ENCODE measurements at places on chromosomes 11 and 22.

- no peak for DNase-seq
Observed at GRCh38 chr11:20278727-20279126, 84.8 kb upstream of the HTATIP2 start.

GRCh38 chr11:95100856-95101507 lies 11.3 kb downstream of the ENDOD1 start:
- no peak for DNase-seq

DNA sequence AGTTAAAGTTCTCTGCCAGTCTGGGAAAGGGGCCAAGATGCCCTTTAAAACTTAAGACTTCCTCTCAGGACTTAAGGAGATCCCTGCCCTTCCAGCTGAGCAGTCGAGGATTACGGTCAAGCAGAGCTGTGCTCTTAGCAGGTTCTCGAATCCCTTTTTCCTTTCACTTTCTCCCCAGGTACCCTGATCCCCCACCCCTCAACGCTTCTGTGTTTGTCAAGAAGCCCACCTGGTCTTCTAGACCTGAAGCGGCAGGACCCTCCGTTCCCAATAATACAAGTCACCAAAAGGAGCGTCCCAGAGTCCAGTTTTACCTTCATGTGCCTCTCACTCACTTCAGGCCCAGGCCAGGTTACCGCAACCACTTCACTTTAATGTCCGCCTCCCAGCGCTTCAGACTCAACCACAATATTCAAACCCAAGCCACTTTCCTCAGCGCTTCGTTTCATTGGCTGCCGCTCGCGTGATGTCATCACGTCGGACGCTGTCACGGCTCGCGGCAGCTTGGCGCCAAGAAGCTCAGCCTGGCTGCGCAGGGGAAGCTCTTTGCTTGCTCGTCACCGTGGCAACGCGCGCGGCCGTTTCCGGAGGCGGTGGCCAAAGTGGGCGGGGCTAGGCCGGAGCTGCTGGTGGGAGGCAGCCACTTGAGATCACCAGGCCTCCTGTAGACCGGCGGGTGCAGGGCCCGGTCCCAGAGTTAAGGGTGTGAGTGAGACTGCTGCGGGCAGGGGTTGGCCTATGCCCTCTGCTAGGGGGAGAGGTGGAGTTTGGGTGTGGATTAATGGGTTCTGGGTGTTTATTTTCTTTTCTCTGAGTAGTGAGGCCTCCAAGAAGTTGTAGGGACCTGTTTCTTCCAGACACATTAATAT lies at the start of the genes KIF18A and METTL15:
Gene KIF18A (minus strand): TSS at position 407 of the 869 bp plus-strand sequence. CDS start 10,209 bp downstream, outside the sequence.
Gene METTL15 (plus strand): TSS at position 639 of the 869 bp plus-strand sequence. CDS start 4,947 bp downstream, outside the sequence.
- DNase-seq = peak; percentile 100

DNA sequence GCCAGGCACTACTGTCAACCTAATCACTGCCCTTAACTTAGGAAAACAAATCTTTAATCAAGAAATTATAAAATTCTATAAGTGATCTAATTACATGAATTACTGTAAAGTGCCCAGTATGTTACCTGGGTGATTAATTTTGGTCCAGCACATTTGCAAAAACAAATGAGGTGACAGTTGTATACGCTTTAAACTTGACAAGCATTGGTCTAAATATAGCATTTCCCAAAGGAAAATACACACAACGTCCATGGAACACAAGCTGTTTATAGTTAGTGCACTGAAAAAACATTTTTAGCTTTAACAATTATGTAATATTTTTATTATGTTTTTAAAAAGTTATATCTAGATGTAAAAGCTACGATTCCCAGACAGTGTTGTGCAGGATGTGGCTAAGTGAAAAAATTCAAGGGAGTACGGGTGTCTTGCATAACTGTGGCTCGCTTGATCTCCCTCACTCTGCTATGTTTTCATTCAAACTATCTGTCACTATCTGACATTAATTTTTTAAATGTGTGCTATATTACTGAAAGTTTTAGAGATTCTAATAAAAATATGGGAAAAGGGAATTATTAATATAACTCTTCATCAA lies 38.8 kb downstream of the PGR start:
- no peak for DNase-seq

- no peak for DNase-seq
Observed at GRCh38 chr11:106070606-106071005, 6.5 kb downstream of the KBTBD3 start.

- no peak for DNase-seq
Observed at GRCh38 chr11:17561526-17561925, 14.5 kb downstream of the OTOG start.

DNA sequence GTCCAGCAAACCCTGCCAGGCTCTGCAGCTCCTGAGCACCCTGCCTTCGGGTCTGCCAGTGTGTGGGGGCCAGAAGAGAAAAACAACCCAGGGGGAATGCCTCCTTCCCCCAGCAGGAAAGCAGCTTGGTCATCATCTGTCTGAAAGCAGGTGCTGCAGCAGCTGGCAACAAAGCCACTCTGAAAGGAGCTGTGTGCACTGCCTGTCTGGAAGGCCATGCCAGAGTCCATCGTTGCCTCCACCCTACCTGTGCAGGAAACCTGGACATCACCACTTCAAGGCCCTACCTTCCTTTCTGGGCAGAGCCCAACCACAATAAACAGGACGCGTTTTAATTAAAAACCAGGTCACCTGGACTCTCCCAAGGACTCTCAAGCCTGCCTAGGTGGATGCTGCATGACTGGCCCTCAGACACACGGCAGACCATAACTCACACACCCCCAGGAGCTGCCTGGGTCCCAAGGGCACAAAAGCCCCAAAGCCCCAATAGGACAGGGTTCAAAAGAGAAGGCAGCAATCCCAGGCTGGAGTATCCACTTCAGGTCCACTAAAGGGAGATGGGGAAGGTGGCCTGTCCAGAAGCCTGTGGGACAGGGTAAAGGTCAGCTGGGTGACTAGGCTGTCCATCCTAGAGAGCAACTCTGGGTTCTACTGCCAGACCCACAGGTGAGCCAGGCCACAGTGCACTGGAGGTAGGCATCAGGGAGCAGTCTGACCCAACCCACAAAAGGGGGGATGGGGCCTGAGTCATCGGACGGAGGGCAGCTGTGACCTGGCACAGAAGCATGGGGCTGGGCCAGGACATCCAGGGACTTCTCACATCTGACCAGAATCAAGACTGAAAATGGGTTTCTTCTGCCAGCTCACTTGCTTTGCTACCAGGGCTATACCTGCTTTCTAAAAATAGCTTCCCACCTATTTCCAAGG lies 6.1 kb downstream of the GNB1L start:
- no peak for DNase-seq

DNA sequence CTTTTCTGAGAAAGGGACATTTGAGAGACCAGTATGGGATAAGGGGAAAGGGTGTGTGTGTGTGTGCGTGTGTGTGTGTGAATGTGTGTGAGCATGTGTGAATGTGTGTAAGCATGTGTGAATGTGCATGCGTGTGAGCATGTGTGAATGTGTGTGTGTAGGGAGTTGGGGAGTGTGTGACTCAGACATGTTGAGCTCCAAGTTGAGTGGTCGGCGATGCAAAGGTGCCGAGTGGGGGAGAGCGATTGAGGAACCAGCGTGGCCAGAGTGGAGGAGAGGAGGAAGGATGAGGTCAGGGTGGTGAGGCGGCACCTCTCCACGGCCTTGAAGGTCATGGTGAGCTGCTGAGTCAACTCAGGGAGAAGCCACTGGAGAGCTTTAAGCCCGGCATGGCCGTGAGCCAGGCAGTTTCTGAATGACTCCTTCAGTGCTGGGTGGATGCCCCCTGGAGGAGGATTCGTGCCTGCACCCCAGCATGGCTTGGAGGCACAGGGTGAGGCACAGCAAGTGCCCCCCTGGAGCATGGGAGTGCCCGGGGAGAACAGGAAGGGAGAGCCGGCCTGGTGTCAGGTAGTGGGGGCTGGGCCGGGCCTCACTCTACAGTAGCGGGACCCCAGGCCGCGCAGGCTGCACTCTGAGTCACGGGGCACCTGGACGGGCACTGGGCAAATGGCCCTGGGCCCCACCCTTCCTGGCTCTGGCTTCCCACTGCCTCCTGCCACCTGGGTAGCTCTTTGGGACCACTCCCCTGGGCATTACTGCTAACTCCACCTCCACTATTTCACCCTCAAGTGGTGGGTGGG lies 8.2 kb upstream of the CCDC88B start:
- peak; percentile 81 for DNase-seq

GRCh38 chr11:47270331-47271271 lies 668 bp downstream of the MADD start:
- peak; percentile 55 for DNase-seq

DNA sequence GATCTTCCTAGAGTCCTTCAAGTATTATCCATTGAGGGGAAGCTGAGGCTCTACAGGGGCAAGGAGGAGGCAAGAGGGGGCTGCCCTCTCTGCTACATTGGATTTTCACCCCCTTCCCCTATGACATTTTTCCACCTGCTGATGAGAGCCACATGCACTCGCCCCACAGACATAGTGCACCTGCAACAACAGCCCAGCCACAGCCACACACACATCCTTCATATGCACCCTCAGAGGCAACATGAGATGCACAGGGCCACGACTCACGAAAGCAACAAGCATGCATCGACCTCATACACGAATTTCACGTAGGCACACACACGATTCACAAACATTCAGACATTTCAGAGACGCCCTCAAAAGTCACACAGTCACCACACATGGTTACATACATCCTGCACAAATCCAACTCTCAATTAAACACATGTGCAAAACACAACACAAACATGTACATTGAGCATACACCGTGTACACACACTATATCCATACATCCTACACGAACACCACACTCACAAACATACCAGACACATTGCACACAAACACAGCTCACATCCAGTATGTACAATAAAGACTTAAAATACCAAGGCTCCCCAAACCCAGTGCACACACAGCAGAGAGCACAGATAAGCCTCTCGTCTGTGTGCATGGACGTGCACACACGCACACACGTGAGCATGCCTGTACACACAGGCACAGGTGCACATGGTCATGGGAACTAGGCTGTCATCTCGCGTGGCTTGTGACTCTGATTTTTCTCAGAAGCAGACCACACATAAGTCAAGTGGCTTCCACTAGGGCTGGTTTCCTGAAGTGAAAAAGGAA lies 6.3 kb upstream of the LRRC32 start:
- DNase-seq = no peak

DNA sequence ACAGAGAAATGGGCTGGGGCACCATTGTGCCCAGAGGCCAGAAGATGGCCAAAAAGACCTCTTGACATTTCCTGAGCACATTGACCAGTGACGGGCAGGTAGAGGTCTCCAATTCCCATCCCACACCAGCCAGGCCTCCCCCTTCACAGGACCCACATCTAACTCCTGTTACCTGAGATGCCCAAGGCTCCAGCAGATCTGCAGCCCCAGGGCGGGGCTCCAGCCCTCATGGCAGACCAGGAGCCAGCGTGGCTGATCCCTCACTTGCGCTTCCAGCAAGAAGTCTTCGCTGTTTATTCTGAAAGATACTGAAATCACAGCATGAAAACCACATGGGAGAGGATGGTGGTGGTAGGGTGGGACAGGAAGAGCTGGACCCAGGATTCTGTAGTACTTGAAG lies 9.0 kb downstream of the TMPRSS5 start:
- DNase-seq = no peak

DNA sequence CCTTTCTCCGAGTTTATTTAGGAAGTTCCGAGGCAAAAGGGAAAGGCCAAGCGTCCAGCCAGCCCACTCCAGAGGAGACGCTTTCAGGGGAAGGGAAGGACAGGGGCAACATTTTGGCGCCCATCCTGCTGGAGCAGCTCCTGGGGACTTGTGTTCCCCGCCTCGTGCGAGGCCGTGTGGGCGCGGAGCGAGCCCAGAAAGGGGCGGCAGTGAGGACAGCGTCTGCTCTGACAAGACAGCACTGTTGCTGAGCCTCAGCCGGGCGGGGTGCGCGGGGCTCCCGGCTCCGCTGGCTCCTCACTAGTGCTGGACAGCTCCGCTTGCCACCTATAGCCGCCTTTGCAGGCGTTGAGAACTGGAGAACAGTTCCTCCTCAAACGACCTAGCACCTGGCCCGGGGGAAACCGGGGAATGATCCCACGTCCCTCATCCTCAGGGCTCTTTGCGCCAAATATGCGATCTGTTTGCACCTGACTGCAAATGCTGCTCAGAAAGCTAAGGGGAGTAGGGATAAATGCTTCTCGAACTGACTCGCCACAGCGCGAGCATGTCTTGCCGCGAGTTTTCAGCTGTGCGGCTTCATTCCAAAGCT lies 722 bp upstream of the GUCY1A2 start:
- DNase-seq = peak; percentile 91

- DNase-seq = no peak
Observed at GRCh38 chr22:37697538-37697835, 639 bp downstream of the TRIOBP start.

DNA sequence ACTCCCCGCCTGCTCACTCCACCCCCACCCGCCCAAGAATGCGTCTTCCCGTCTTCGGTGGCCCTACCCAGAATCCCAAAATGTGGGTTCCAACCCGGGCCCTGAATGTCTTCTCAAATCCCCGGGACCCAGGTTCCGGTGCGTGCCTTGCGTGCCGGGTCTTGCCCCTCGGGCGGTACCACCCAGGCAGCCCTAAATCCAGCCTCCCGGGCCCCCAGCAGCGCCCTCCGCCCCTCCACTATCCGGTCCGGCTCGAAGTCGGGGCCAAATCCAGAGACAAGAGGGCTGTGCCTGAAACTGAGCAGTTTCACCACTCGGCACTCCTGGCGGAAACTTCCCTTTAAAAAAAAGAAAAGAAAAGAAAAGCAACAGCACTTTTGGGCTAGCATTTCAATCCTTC lies 16.3 kb upstream of the CCT8L2 start:
- no peak for DNase-seq

DNA sequence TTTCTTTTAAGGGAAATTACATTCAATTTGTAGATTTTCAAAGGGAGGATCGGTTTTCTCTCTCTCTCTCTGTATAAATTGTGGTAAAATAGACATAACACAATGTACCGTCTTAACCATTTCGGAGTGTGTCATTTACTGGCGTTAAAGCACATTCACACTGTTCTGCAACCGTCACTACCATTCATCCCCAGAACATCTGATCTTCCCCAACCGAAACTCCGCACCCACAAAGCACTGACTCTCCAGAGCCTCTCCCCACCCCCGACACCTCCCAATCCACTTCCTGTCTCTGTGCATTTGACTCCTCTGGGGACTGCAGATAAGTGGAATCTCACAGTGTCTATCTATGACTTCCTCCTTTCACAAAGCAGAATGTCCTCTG lies 15.9 kb upstream of the GRAMD4 start:
- no peak for DNase-seq

- DNase-seq = peak; percentile 19
Observed at GRCh38 chr11:74154620-74155281, 16.1 kb downstream of the C2CD3 start.

DNA sequence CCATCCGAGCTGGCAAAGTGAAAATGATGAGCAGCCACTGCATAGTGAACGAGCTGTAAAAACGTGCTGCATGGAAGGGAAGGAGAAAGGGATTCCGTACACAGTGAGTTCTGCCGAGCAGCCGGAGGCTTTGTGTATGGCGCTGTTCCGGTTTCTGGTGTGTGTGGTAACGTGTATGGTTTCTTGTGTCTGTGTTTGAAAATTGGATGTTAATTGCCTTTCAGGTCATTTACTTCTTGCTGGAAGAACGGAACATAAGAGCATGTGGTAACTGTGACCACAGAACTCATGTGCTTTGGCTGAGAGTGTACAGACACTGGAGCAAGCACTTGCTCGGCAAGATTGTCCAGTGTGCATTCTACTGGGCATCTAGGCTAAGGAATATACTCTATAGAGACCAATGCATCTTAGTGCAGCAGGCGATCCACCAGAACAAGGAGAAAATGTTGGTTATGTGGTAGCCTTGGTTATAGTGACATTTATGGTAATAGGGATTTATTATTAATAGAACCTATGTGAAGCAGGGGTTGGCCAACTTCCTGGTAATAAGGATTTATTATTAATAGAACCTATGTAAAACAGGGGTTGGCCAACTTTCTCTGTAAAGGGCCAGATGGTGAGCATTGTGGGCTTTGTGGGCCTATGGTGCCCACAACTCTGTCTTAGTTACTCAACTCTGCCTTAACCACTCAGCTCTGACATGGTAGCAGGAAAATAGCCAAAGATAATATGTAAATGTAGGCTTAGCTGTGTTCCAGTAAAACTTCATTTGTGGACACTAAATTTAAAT lies 49.2 kb downstream of the GRAMD1B start:
- no peak for DNase-seq

All from adipocyte (in vitro differentiated cells).